ENCODE measurements at places on chromosomes 16 and 17. TPM values are rescaled to one million over a fixed set of nuclear protein-coding genes. Genes with fewer than 3 reads are reported as not detected.

Gene CCL4
- total RNA-seq, result not detected

Gene SLFN14
- total RNA-seq, result not detected

Gene MIEN1
- 109 TPM for total RNA-seq

Gene CCDC154
- 0.49 TPM for total RNA-seq

Gene RAB11FIP4
- 2.1 TPM for total RNA-seq
